SK-N-SH treated with all-trans-retinoic acid at 6 μM for 48 hours (cell line): ENCODE measurements at places on chromosomes 2 and 18.

GRCh38 chr2:186721956-186722355 lies 28.1 kb downstream of the FAM171B start:
- no peak for ATAC-seq

DNA sequence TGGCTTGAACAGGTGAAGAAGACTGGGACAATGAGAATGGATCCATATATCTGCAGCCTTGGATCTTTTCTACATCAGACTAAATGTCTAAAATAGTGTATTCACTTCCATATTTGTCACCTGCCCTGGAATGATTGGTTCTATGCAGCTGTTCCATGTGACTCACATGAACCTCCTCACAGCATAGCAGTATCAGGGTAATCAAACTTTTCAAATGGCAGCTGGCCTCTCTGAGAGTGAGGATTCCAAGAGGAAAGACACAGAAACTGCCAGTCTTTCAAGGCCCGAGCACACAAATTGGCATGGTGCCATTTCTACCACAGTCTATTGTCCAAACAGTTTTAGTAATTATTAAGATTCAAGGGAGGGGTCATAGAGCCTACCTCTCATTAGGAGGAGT lies 859.3 kb downstream of the BCL11A start:
- ATAC-seq = no peak

DNA sequence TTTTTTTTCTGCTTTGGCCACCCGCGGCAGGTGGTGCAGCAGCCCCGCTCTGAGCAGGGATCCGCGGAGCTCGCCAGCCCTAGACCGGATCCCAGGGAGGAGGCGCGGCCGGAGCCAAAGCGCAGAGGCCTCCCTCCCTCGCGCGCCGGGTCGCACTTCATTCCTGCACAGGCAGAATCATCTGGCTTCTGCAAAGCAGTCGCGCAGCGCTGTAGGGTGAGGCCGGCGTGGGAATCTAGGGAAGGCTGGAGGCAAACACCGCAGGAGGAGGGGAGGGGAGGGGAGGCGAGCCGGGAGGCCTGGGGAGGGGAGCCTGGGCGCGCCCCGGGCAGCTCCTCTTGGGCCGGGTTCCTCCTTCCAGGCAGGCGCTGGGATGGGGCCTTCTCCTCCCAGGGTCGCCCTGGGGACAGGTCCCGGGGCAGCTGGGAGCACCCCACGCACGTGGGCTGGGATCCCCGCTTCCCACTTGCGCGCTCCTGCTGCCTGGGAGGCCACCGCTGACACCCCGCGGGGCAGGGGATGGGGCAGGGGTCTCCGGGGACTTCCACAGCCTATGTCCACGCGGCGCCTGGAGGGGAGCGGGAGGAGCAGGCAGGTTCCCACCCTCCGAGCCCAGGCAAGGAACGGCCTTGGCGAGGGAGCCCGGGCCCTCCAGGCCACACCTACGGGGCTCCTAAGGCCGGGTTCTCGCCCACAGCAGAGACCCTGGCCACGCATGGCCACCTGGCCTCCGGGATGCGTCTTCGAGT lies 45.0 kb downstream of the MBP start:
- no peak for ATAC-seq

DNA sequence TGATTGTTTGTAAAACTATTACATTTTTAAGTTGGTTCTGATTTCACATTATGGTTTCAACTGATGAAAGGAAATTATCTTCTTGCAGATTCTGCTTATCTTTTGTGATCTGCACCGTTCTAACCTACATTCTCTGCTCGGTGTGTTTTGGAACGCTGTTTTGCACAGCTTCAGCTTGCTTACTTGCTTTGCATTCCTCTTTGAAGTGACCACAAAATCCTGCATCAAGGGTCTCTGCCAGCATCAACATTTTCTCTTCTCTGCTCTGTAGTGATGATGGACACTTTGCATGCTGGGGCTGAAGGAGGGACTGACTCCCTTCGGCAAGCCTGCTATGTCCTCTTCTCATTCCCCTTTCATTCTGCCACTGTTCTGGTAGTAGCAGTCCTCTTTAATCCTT lies 485.2 kb downstream of the FBXO15 start:
- peak; percentile 59 for ATAC-seq

DNA sequence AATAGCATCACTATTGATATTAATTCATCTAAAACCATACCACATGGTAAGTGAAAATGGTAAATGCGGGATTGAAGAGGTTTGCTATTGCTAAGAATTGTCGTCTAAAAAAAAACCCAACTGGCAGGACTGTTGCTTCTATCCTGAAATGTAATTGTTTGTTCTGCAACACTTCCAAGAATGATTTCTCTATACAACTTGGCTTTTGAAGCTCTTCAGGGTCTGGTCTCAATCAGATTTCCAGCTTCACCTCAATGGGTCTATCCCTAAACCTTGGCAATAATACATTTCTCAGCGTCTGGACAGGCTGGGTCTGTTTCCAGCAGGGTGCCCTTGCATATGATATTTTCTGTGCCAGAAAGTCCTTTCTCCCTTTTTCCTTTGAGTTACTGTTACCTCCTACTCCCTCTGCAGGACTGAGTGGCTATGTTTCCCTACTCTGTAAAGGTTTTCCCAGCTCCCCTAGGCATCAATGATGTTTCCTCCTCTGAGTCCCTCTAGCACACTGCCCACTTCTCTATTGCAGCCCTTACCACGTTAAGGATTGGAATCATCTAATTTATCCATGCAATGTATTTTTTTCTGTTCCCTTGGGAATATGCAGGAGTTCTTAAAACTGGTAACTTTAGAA lies 118.2 kb upstream of the REV1 start:
- ATAC-seq = peak; percentile 68

DNA sequence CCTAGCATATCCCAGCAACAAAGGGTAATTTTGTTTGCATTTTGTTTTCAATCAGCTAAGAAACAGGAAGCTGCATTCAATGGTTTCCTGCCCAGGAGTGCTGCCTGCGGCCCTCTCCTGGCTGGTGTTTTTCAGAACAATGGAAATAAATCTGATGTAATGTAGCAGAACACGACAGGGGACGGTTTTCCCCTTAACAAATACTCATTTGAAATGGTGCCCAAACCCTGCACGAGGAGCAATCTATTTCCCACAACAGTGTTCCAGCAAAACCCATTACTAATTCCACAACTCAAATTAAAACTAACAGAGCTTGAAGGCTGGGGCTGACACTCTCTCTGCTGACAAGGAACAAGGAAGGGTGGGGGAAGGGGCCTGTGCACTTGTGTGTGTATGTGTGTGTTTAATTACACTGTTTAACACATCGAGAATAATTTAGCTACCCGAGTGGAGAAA lies 8.7 kb downstream of the CAPN13 start:
- ATAC-seq = no peak

GRCh38 chr2:168811696-168812095 lies 9.3 kb downstream of the NOSTRIN start:
- no peak for ATAC-seq

DNA sequence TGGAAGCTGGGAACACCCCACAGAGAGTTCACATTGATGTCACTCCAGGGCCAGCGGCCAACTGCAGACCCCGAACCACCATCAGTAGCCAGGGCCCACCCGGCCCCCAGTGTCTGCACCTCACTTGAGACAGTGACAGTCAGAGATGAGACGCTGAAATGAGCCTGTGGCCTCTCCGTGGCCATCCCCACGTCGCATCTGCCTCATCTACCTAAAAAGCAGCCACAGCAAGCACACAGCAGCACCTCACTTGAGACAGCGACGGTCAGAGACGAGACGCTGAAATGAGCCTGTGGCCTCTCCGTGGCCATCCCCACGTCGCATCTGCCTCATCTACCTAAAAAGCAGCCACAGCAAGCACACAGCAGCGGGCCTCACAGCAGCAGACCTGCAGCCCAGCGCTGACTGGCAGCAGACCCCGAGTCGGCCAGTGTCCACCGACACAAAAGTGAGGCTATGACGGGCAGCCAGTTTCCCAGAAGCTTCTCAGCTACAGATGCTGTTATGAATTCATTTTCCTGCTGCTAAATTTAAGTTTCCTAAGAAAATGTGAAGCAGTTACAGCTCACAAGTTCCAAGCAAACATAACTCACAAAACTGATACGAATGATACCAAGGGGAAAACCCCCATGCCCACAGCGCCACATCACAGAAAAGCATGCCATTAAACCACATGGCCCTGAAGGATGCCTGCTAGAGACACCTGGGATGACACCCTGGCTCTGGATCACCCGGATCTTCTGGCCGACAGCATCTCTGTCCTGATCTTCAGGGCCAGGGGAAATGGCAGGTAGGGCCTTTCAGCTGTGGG lies 27.7 kb downstream of the SNORC start:
- no peak for ATAC-seq

GRCh38 chr18:27184115-27185024 lies 738 bp downstream of the CHST9 start:
- ATAC-seq = no peak

- no peak for ATAC-seq
These were observed 44.6 kb downstream of the FAM168B start for GRCh38 chr2:131048641-131049040.

DNA sequence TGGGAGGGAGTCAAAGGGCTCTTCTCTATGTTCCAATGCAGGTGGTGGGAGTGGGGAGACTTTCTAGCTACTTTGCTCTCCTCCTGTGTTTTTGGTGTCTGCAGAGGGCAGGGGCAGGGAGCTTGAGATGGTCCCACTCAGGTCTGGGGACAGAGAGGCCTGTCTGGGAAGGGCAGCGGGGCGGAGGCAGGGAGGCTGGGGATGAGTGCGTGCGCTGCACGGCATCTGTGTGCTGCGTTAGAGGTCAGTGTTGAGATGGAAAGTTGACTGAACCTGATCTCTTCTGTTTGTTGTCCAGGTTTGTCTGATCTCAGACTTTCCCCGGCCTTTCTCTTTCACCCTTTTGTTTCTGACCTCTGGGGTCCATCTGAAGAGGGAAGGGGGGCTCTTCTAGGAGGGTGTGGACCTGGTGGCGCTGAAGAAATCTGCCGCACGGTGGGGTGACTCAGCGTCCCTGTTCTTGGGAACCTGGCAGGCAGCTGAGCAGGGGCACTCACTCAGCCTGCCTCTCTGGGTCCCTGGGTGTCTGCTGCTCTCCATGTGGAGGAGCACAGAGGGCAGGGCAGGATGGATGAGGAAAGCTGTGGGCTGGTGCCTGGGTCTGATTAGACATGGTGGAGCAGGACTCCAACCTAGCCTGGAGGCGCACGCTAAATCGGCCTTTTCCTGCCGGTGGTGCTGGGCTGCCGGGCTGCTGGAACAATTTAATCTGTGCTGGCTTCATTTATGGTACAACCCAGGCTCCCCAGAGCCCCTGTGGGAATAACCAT lies 24.1 kb downstream of the IGFBP2 start:
- peak; percentile 43; the same call in 1 of the 3 replicates for ATAC-seq

- no peak for ATAC-seq
These were observed 103.3 kb downstream of the ALK start for GRCh38 chr2:29817801-29818680.
